Osteoblast (primary cell): ENCODE measurements at places on chromosomes 6 and 20. TPM values are rescaled to one million over a fixed set of nuclear protein-coding genes. Genes with fewer than 3 reads are reported as not detected.
A peak's percentile ranks its signal among the peaks of the same experiment; 100 is the strongest.

Gene GSTA2
- total RNA-seq, result not detected in 2 replicates

- H3K36me3 ChIP-seq, result no peaks in the 10 kb centered on the region
- no peak for DNase-seq
- H3K27me3 ChIP-seq, result no peaks in the 10 kb centered on the region
- peak overlapping the region; percentile 54 for H3K27ac ChIP-seq
Measured at GRCh38 chr6:131134980-131135243, 355 bp upstream of the AKAP7 start.

- H3K36me3 ChIP-seq, result no peaks in the 10 kb centered on the region
- H3K4me3 ChIP-seq, result no peak overlapping the region
- no peaks in the 10 kb centered on the region for H3K4me1 ChIP-seq
- no peak overlapping the region for H3K27ac ChIP-seq
- DNase-seq, result no peak
Measured at GRCh38 chr20:61918548-61918947, 147.1 kb downstream of the TAF4 start.

GRCh38 chr6:149246691-149247384 is 70.7 kb upstream of the TAB2 start:
- H3K36me3 ChIP-seq, result no peaks in the 10 kb centered on the region
- H3K4me1 ChIP-seq, result peaks cover 6% of the 10 kb centered on the region
- DNase-seq, result no peak
- H3K27ac ChIP-seq, result no peak overlapping the region
- no peak overlapping the region for H3K4me3 ChIP-seq

- H3K27ac ChIP-seq, result peak overlapping the region; percentile 31
- H3K4me1 ChIP-seq, result peaks cover 18% of the 10 kb centered on the region
- H3K4me3 ChIP-seq, result peak overlapping the region; percentile 16
- no peaks in the 10 kb centered on the region for H3K36me3 ChIP-seq
Measured at GRCh38 chr20:4161401-4162251, 146.3 kb upstream of the RNF24 start.

Gene STMND1
- not detected in 2 replicates for total RNA-seq

- H3K4me1 ChIP-seq, result no peaks in the 10 kb centered on the region
- H3K27me3 ChIP-seq, result no peaks in the 10 kb centered on the region
- H3K4me3 ChIP-seq, result no peak overlapping the region
- no peak for DNase-seq
- no peaks in the 10 kb centered on the region for H3K36me3 ChIP-seq
- H3K27ac ChIP-seq, result no peak overlapping the region
Measured at GRCh38 chr6:167803816-167804215, 22.9 kb upstream of the AFDN start.

- no peaks in the 10 kb centered on the region for H3K4me1 ChIP-seq
- H3K4me3 ChIP-seq, result no peak overlapping the region
- no peaks in the 10 kb centered on the region for H3K36me3 ChIP-seq
- DNase-seq, result no peak
- no peak overlapping the region for H3K27ac ChIP-seq
- peaks cover 9% of the 10 kb centered on the region for H3K27me3 ChIP-seq
Measured at GRCh38 chr20:19668418-19668817, 89.6 kb upstream of the RIN2 start.

- H3K27me3 ChIP-seq, result no peaks in the 10 kb centered on the region
- H3K4me3 ChIP-seq, result no peak overlapping the region
- DNase-seq, result no peak
- H3K4me1 ChIP-seq, result no peaks in the 10 kb centered on the region
- peaks cover 64% of the 10 kb centered on the region for H3K36me3 ChIP-seq
Measured at GRCh38 chr6:36478051-36478526, 35.3 kb downstream of the KCTD20 start.

DNA sequence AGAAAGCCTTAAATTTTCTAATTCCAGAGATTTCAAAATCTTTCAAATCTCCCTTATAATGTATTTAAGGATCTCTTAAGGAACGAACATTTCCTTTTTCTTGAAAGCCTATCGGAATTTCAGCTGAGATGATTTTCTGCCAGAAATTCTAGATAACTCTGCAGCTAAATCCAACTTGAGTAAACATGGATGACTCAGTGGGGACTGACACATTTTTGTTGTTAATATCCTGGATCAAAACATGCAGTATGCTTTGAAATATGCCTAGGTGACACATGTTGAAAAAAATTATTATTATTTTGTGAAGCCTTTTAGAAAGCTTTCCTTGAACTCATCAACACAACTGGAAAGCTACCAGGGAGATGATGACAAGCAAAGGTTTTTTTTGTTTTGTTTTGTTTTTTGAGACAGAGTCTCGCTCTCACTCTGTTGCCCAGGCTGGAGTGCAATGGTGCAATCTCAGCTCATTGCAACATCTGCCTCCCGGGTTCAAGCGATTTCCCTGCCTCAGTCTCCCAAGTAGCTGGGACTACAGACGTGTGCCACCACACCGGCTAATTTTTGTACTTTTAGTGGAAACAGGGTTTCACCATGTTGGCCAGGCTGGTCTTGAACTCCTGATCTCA is 140.1 kb upstream of the SNX9 start:
- no peaks in the 10 kb centered on the region for H3K36me3 ChIP-seq
- no peak overlapping the region for H3K4me3 ChIP-seq
- no peak overlapping the region for H3K27ac ChIP-seq
- peaks cover 17% of the 10 kb centered on the region for H3K27me3 ChIP-seq
- DNase-seq, result peak; percentile 87
- H3K4me1 ChIP-seq, result peaks cover 3% of the 10 kb centered on the region

GRCh38 chr6:166739117-166739975 is 112.3 kb upstream of the RPS6KA2 start:
- no peak overlapping the region for H3K27ac ChIP-seq
- no peak for DNase-seq
- H3K4me3 ChIP-seq, result no peak overlapping the region
- H3K36me3 ChIP-seq, result no peaks in the 10 kb centered on the region
- H3K27me3 ChIP-seq, result no peaks in the 10 kb centered on the region

- no peak overlapping the region for H3K27ac ChIP-seq
- H3K4me1 ChIP-seq, result peaks cover 17% of the 10 kb centered on the region
- no peaks in the 10 kb centered on the region for H3K27me3 ChIP-seq
- no peaks in the 10 kb centered on the region for H3K36me3 ChIP-seq
- H3K4me3 ChIP-seq, result no peak overlapping the region
Measured at GRCh38 chr6:87729965-87730719, 28.1 kb upstream of the AKIRIN2 start.

Gene SERPINB6
- 80.7 and 83.2 TPM in 2 replicates for total RNA-seq

- peak; percentile 87 for DNase-seq
- peaks cover 13% of the 10 kb centered on the region for H3K4me1 ChIP-seq
- H3K27ac ChIP-seq, result no peak overlapping the region
- no peaks in the 10 kb centered on the region for H3K36me3 ChIP-seq
Measured at GRCh38 chr20:63831646-63831992, 555 bp upstream of the ZBTB46 start.

- H3K27me3 ChIP-seq, result no peaks in the 10 kb centered on the region
- H3K4me1 ChIP-seq, result no peaks in the 10 kb centered on the region
- H3K36me3 ChIP-seq, result no peaks in the 10 kb centered on the region
- no peak overlapping the region for H3K27ac ChIP-seq
- no peak for DNase-seq
Measured at GRCh38 chr20:6855104-6855503, 87.6 kb downstream of the BMP2 start.

Gene HLA-DMB
- 2.2 and 8.3 TPM in 2 replicates for total RNA-seq

Gene PRDM1
- total RNA-seq, result 1.8 and 2.5 TPM in 2 replicates

DNA sequence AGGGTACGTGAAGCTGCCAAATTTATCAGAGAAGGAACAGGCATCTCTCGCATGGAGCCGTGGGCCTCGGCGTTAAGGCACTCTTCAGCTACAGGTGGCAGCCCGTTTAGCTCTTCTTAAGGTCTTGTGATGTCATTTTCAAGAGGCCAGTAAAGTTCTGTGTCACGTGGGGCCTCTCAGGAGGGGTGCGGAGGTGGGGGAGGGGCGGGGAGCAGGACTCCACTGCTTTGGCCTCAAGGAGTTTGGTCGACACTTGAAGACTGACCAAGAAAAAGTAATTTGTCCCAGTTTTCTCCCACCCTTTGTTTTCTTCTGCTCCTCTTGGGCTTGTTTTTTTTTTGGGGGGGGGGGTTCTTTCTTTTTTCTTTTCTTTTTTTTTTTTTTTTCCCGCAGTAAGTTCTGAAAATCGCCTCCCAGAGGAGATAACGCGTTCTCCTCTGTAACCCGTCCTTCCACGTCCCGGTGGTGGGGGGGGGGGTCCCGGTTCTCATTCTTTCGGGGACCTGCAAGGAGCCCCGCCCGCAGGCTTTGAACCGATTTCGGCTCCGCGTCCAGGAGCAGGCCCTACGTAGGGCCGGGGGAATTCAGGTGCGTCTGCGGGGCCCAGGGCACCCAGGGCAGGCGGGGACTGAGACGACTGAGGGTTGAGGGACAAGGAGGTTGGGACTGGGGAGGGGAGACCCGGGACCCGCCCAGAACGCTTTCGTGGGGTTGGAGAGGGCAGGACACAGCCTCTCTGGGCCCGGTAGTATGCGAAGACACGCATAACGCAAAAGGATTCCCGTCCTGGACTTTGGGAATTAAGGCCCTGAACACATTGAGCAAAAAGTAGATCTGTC is 26.0 kb downstream of the GPX6 start:
- H3K27ac ChIP-seq, result peak overlapping the region; percentile 3
- no peaks in the 10 kb centered on the region for H3K27me3 ChIP-seq
- DNase-seq, result peak; percentile 85
- H3K4me3 ChIP-seq, result peak overlapping the region; percentile 82
- H3K36me3 ChIP-seq, result no peaks in the 10 kb centered on the region
- peaks cover 4% of the 10 kb centered on the region for H3K4me1 ChIP-seq
